SIG-M5 (cell line): ENCODE measurements at places on chromosomes 16 and 17.

DNA sequence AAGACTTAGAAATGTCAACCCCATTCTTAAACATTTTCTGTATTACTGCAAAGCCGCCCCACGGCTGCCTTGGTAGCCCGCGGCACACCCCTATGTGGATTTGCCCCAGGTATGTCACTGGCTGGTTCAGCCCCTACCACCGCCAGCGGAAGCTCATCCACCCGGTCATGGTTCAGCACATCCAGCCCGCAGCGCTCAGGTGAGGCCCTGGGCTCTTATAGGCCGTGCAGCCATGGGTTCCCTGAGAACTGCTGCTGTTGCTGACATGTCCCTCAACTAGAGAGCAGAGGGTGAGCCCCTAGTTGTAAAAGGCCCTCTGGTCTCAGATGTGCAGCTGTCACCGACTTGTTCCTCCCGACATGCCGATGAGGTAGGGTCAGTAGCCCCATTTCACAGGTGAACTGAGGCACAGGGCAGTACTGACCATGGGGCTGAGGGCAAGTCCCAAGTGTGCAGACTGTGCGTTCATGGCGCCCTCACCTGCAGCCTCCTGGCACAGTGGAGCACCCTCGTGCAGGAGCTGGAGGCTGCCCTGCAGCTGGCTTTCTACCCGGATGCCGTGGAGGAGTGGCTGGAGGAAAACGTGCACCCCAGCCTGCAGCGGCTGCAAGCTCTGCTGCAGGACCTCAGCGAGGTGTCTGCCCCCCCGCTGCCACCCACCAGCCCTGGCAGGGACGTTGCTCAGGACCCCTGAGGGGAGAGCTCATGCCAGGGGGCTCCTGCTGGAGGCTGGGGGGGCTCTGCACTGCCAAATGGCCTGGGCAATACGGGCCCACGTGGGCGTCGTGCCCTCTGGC, 8.7 kb downstream of the CYBC1 start:
- no peak for DNase-seq

GRCh38 chr17:5888811-5889210, 181.4 kb upstream of the WSCD1 start:
- DNase-seq, result no peak

GRCh38 chr17:15268461-15268860, 3.3 kb upstream of the PMP22 start:
- DNase-seq, result no peak

GRCh38 chr17:75404223-75404730, 1.2 kb downstream of the GRB2 start:
- DNase-seq, result peak; percentile 57

DNA sequence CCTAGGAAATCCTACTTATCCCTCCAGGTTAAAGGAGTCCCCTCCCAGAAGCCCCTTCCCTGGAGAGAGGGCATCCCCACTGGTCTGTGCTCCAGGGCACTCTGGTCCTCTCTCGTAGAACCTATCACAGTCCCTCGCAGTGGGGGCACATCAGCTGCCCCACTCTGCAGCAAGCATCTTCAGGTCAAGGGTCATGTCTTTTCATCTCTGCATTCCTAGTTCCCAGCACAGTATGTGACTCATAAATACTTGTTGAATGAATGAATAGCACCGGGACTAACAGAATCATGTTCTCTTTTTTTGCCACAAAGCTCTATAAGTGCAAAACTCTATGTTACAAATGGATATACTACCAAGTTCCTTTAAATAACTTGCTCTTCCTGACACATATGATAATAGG, 36.0 kb downstream of the RNF157 start:
- DNase-seq, result no peak

DNA sequence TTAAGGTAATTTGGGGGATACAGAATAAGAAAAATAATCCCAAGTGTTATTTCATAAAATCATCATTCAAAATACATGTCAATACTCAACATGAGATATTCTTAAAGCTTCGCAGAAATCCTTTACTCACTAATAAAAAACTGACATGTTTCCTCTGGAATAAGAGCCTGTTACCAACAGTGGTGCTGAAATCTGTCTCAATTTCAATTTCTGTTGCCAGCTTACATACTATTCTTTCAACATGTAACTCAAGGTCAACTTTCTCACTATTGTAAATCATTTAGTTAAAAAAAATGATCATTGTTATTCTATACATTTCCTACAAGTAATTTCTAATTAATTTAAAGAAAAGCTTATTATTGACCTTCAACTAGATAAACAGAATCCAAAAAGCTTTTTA, 67.9 kb downstream of the CEP95 start:
- DNase-seq, result no peak

- no peak for DNase-seq
These were observed 19.7 kb downstream of the C16orf74 start for GRCh38 chr16:85731179-85731578.

DNA sequence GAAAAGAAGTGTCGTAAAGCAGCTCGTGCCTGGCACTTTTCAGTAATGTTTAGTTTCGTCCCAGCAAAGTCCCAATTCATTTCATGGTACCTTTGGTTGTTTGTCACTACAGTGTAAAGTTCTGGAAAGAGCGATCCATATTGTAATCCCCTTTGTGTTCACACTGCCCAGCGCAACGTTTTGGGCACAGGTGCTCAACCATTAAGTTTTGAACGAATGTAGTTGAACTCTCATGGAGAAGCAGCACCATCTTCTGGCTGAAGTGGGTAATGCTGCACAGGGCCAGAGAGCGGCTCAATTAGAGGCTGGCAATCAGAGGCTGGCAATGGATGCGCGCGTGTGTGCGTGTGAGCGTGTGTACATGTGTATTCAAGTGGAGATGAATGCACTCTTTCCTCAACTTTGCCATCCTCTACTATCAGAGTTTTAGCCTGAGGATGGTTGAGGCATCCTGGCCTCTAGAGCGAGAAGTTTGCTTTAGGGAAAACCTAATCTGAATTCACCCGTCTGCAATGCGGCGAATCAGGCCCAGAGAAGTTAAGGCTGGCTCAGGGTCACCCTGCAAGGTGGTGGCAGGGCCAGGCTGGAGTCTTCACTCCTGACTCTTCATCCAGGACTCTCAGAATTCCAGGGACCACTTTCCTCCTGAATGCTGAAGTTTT, 29.9 kb downstream of the DYNLL2 start:
- DNase-seq, result no peak

DNA sequence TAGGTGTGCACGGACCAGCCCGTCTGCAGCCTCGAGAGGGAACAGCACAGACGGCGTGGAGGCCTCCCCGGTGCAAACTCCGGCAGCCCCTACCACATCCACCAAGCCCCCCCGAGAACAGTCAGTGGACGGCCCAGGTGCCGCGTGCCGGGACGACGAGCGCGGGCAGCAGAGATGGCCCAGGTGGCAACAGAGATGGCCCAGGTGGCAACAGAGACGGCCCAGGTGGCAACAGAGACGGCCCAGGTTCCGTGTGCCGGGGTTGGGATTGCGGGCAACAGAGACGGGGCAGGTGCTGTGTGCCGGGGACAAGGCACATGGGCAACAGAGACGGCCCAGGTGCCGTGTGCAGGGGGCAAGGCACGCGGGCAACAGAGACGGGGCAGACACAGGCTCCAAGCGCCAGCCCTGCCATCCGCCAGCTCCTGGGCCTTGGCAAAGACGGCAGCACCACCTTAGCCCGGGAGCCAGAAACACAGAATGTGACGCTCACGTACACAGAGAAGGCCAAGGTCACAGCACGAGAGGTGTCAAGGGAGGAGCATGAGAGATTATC, 31.1 kb downstream of the RPH3AL start:
- no peak for DNase-seq

DNA sequence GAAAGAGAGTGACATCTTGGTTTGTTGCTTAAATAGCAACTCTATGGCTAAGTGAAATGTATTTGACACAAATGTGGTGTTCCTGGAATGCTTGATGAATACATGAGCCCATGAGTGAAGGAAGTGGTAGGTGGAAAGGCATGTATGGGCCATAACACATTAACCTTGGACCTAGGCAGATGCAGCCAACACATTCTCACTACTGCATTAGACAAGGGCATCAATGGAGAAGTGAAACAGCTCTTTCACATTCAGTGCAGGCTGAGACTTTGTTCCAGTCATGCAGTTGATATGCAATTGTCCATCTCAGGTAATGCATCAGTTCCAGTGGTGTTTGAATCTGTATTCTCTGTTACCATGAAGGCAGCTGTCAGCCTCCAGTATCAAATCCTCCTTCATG, 133.6 kb downstream of the HS3ST3B1 start:
- DNase-seq, result no peak

GRCh38 chr17:15422392-15422965, 44.9 kb downstream of the CDRT4 start:
- no peak for DNase-seq

- no peak for DNase-seq
These were observed 82.5 kb downstream of the ZDHHC7 start for GRCh38 chr16:84928679-84929420.

GRCh38 chr17:31068291-31068690, 26.5 kb upstream of the NF1 start:
- peak; percentile 25 for DNase-seq

GRCh38 chr17:47257651-47258339, 4.2 kb downstream of the ITGB3 start:
- no peak for DNase-seq
